Left cardiac atrium (tissue), 4 donors: ENCODE measurements at places on chromosomes 12 and 14. TPM values are rescaled to one million over a fixed set of nuclear protein-coding genes. Genes with fewer than 3 reads are reported as not detected.

Gene SMIM41
- 0.27 TPM for total RNA-seq

Gene C12orf50
- not detected for total RNA-seq

Gene KRT82
- total RNA-seq, result not detected

Gene DNM1L
- 69.1 TPM for total RNA-seq

Gene ANKRD33
- not detected for total RNA-seq

Gene TC2N
- 9.8 TPM for total RNA-seq

- no peak for DNase-seq
Observed at GRCh38 chr12:8011331-8011730, 21.2 kb upstream of the FOXJ2 start.

- DNase-seq, result no peak
Observed at GRCh38 chr12:57474862-57475261, 4.8 kb downstream of the ARHGAP9 start.

DNA sequence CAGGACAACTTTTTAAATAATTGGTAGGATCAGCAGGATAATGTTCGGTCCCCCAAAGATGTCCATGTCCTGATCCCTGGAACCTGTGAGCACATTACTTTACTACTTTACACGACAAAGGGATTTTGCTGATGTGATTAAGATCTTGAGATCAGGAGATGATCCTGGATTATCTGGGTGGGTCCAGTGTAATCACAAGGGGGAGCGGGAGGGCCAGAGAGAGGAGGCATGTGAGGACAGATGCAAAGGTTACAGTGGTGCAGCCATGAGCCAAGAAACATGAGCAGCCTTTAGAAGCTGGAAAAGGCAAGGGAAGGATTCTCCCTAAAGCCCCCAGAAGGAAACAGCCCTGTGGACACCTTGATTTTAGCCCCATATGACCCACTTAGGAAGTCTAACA, 33.1 kb downstream of the KCNK10 start:
- no peak for DNase-seq

GRCh38 chr12:11814374-11814773, 164.9 kb downstream of the ETV6 start:
- no peak for DNase-seq

DNA sequence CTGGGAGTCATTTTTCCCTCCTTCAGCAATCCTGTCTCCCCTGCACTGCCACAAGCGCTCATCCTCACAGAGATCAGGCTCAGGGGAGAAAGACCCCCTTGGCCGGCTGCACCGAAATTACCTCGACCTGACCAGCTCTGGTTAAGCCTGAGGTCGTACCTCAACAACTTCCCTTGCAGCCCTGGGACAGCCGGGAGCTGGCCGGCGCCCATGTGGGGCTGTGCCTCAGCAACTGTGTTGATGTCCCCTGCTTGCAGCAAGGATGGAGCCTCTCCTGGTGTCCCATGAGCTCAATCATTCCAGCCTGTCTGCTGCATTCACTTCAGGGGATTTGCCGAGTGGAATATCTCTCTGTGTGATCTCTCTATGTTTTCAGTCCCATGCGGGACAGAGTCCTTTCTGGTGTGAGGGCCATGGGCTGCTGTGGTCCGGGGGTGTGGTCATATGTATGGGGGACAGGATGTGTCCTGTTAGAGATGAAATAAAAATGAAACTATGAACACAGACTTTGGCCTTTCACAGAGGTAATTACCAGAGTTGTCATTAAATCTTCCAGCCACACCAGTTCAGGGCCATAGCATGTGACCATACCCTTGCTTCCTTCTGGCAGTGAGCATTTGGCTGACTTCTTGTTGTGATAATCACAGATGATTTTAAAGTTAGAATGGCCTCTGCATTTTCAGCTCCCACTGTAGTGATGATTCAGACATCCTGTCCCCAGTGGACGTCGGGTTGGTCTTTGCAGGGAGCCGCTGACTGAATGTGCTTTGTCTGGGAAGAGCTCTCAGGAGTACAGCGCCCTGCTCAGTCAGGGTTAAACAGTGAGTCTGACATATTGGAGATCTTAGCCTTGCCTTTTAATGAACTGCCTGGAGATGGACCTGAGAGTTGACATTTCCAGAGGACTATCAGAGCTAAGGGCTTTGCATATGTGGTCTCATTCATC, 405.9 kb downstream of the AACS start:
- no peak for DNase-seq

DNA sequence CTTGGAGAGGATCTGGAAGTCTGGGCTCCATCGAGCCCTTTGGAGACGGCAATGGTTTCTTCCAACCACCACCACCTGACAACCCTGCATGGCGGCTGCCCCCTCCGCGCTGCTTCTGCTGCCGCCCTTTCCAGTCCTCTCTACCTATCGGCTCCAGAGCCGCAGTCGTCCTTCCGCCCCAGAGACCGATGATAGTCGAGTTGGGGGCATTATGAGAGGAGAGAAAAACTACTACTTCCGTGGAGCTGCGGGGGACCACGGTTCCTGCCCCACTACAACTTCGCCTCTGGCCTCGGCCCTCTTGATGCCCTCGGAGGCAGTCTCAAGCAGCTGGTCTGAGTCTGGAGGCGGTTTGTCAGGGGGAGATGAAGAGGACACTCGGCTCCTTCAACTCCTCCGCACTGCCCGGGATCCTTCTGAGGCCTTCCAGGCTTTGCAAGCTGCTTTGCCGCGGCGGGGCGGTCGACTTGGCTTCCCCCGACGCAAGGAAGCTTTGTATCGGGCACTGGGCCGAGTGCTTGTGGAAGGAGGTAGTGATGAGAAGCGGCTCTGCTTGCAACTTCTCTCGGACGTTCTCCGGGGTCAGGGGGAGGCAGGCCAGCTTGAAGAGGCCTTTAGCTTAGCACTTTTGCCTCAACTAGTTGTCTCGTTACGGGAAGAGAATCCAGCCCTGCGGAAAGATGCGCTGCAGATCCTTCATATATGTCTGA, 499 bp downstream of the TOGARAM1 start:
- DNase-seq, result peak; percentile 72

- DNase-seq, result no peak
Observed at GRCh38 chr14:46490238-46490685, 161.3 kb downstream of the RPL10L start.

DNA sequence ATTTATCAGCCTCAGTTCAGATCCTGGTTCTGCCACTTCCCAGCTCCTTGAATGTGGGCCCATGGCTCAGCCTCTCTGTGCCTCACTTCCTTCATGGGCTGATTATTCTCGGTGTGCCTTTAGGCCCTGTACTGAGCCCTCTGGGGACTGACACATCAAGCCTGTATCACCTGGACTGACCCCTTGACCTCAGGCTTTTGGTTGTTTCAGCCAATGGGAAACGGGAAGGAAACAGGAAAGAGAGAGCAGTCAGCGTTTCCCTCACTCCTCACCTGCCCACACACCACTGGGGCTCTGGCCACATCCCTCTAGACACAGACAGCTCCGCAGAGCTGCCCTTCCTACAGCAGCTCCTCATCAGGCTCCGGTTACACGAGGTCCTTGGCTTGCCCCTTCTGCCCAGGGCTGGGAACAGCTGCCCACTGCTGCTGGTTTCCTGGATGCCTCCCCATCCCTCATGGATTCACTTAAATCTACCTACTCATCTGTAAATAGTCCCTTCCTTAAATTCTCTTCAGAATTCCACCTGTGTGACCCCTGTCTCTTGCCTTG, 37.0 kb upstream of the ITPR2 start:
- no peak for DNase-seq

DNA sequence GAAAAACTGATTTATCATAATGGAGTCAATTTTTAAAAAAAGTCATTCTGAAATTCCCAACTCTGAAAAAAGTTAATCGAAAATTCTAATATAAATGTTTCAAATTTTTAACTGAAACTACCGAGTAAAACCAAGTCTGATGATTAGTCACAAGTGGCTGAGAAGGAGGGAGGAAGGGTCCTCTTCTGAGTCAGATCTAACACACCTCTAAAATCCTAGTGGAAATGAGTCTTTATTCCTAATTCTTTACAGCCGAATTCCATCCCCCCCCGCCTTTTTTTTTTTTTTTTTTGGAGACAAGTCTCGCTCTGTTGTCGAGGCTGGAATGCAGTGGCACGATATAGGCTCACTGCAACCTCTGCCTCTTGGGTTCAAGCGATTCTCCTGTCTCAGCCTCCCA, 37.9 kb downstream of the RAD9B start:
- no peak for DNase-seq

DNA sequence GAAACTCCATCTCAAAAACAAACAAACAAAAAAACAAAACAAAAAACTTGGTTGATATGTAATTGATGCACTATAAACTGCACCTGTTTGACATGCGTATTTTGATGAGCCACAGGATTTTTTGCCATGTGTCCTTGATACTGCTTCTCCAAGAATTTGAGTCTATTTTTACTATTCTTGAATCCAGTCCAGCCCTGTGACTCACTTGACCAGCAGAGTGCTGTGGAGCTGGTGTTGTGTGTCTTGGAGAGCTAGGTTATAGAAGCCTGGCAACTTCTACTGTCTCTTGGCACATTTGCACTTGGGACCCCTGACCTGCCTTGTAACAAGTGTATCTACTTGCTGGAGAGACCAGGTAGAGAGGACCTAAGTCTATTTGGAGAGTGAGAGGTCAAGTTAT, 52.0 kb downstream of the KLRG1 start:
- no peak for DNase-seq

DNA sequence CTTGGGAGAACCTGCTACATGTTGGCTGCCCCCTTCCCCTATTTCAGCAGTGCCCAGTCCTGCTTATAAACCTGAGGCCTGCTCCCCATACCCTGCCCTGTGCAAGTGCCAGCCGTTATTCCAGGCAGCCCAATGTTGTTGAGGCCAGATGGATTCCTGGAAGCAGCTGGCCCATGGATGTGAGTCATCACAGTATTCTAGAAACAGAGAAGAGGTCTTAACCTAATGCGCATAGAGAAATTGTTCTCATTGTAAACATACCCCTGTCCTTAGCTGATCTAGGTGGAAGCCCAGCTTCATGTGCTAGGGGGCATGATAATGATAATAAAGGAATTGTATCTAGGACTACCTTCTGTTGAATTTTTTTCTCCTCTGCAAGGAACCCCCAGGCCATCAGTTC, 69.7 kb downstream of the TSPAN11 start:
- DNase-seq, result no peak

DNA sequence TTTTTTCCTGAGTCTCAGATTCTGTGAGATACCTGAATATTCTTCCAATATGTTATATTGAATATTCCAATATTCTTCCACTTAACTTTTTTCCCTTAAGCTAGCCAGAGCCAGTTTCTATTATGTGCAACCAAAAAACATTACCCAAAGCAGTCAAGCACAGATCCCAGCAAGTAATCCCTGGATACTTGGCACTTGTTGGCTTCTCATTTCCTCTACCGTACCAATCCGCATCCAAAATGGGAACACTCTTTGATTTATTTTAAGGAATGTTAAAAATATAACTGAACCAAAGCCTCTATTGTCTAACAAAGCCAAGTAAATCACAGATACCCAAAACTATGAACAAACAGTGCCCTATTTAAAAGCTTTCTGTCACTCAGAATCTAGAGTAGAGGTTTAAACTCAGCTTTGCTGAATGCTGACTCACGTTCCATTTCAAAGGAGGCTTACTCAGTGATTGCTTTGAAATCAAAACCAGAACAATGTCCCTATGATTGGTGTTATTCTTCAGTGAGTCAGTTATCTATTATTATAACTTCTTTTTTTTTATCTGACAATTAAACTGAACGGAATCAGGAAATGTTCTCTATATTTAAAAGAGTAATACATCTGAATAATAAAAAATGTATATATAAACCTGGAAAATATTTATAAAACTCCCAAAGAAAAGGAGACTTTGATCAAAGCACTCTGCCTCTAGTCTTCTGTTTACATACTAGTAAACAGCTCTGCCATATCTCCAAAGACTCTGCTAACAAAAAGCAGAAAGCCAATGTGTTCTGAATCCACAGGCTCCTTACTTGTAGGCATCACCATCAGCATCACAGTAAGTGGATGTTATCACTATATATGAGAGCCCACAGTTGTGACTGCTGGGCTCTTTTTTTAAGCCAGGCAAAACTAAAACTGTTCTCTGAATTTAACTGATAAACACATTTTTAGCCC, 360.8 kb downstream of the CCDC91 start:
- DNase-seq, result no peak

DNA sequence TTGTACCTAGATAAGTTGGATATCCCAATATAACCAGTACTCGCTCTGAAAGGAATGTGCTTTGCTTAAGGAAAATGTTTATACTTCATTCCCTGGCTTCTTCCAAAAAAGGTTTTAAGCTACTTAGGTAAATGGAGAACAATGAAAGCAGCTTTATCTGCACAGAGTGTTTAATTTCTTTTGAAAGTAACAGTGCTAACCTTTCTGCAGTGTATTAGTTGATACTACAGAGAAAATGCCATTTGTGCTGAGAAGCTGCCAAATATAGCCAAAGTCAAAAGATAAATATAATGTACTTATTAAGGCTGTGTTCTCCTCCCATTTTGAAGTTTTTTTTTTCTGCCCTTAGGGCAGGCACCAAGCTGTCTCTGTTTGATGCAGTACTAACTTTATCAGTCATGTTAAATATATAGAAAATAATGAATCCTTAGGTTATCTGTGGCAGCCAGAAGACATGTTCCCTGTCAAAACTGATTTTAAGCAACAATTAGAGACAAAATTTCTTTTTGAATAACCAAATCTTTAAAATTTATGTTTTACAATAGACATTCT, 145.4 kb upstream of the KITLG start:
- no peak for DNase-seq

DNA sequence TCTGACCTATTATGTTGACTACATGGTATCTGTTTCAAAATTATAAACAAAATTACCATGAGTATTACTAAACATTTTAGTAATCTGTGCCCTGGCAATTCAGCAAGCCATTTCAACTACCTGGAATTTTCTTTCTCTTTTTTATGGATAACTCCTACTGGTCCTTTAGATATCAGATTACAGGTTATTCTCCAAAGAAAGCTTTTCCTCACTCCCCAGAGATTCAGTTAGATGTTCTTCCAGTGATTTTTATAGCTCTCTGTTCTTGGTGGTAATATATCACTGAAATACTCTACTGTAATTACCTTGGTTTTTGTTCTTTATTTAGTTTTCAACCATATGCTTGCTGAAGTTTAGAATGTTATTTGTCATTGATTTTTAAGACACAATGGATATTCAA, 930.2 kb upstream of the FOXG1 start:
- no peak for DNase-seq

GRCh38 chr12:28223858-28224257, 33.6 kb downstream of the CCDC91 start:
- no peak for DNase-seq

DNA sequence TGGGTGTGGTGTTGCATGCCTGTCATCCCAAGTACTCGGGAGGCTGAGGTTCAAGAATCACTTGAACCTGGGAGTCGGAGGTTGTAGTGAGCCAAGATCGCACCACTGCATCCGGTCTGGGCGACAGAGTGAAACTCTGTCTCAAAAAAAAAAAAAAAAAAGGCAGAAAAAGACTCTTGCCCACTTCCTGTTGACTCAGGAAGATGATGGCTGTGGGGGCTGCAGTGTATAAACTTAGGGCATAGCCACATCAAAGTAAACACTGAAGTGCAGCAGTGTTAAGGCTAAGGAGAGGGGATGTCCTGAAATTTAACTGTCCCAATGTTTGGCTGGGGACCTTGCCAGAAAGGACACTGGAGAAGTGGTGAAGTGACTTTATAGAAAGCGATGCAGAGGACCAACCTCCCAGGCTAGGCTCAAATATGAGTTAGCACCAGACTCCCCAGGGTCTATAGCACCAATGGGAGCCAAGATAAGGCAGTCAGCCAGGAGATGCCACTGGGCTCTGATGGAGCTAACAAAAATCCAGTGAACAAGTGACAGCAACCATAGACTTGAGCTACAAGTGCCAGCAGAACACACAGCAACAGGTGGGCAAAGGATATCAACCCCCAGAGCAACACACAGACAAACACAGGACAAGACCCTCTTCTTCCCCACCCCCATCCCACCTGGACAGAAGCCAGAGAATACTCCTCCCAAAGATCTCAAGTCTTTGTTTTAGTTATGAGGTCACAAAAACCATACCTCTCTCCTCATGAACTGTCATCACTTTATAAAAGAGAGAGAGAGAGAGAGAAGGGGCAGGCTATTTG, 28.0 kb downstream of the NELL2 start:
- no peak for DNase-seq
